ENCODE measurements at places on chromosomes 6 and 20.

DNA sequence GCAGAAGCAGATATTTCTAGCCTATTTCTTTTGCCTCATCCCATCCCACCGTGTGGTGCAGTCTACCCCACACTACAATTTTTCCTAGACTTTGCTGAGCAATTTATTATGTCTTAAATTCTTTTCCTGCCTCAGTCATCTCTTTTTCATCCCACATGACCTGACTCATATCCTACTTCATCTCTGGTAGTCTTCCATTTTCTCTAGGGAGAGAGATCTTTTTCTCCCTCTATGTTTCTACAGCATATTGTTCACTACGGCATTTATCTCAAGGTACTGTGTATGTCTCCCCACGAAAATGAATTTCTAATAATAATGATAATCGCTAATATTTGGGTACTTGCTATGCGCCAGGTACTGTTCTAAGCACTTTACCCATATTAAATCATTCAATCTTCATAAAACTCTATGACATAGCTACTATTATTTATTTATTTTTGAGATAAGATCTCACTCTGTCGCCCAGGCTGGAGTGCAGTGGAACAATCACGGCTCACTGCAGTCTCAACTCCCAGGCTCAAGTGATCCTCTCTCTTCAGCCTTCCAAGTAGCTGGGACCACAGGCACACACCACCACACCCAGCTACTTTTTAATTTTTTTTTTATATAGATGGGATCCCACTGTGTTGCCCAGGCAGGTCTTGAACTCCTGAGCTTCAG, 15.6 kb downstream of the PDSS2 start:
- no peak for DNase-seq

DNA sequence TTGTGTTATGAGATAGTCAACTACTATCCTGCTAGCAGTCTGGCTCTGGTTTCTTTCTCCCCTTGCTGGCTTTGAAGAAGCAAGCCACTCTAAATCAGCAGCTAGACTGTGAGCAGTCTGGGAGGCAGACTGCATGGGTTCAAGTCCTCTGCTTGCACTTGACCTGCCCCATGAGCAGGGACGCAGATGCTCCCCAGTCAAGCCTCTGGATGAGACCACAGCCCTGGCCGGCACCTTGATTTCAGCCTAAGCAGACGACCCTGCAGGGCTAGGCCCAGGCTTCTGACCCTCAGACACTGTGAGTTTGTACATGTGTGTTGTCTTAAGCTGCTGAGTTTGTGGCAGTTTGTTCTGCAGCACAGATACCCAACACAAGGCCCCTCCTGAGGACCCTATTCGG, 105.8 kb downstream of the SULF2 start:
- no peak for DNase-seq

DNA sequence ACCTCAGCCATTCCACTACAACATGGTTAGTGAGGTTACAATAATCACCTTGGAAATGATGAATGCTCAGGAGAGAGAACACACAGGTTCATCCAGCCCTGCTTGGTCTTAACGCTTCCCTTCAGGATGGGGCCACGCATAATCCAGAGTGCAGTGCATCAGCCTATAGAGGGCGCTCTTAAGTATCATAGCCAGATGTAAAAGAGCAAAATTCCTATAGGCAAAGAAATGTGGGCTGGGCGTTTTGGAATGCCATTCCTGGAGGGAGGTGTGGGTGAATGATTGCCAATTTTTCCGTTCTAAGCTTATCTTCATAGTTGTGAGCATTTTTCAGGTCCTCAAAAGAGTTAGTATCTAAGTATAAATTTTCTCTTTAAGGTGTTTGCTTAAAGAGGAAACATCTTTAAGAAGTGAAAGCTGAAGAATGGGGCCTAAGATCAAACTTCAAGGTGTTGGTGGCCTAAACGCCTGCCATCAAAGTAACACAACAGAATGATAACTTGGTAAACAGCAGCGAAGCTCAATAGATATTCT, 1.8 kb downstream of the RIPOR2 start:
- no peak for DNase-seq

DNA sequence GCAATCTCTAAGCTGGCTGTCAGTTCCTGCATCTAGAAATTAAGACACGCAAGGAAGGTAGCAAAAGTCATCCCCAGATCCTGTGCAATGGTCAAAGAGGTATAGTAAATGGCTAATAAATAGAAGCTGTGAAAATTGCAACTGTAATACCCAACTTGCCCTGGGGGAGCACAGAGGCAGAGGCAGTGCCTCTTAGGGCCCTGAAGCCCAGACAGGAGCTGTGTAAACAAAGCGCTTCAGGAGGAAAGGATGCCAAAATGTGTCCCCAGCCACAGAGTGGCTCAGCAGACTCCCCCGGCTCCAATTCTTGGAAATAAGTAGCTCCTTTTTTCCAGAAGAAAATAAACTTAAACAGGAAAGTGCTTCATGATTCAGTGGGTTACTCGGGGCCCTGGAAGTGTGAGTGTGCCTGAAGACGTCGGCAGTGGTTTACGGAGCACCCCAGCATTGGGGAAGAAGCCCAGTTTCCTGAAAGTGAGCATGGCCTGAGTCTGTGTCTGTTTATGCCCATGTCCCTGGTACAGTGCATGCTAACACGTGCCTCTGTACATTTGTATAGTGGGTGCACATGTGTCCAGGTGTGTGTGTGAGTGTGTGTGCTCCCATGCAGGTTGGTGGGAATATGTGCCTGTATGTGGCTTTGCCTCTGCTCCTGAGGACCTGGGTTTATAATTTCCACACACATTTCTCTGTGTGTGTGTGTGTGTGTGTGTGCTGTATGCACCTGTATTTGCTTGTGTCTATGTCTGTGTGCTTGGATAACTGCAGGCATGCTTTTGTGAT, 246.7 kb downstream of the MAFB start:
- no peak for DNase-seq

GRCh38 chr6:53070806-53071205, 5.6 kb downstream of the FBXO9 start:
- no peak for DNase-seq

DNA sequence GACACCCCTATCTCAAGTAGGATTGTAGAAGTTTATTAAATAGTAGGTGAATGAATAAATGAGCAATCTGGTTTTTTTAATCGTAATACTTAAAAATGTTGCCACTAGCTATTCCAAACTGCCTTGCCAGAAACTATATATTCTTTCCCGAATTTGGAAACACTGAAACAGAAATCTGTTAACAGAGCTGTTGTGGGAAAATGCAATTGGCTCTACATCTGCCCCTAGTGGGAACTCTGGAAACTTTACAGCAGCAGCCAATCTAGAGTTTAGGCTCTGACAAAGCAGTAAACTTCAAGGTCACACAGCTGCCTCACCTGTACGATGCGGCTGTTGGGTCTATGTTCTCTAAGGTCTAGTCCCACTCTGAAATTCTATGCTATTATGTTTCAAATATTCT, 41.7 kb downstream of the SYNE1 start:
- no peak for DNase-seq

DNA sequence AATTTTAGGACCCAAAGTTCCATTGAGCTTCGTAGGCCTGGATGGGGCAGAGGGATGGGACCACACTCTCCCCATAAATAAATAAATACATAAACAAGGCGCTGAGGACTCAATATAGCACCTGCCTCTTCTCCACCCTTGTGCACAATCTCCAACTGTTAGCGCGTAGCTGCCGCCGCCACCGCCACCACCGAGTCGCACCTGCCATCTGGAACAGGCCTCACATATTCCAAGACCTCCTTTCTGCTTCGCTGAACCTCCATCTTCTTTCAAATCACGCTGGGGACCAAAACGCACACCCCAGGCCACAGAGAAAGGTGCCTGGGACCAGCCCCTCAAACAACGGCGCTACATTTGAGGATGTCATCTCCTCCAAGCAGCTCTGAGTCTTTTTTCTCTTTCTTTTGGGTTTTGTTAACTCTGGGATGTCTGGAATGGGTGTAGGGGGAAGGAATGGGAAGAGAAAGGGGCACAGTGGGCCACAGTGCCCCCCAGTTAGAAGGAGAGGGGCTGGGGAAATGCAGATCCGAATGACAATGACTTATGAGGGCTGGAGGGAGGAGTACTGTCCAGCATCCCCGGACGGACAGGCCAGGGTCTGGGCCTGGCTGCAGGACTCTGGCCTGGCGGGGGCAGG, 49.7 kb downstream of the NOL4L start:
- DNase-seq, result no peak

DNA sequence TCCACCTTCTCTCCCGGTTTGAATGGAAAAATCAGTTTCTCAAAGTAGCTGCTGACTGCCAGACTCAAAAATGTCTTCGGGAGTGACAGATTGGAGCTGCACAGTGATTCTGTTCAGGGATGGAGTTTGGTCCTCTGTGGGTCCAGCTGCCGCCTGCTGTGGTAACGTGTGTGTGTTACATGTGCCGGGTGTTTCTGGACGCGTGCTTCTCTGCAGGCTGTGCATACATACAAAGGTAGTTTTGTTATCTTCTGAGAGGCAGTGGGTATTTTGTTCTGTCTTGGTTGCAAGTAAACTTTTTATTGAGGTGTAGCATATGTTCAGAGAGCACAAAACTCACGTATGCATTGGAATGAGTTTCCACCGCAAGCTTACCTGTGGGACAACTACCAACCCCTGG, 41.3 kb upstream of the NAA20 start:
- no peak for DNase-seq

- no peak for DNase-seq
These were observed 338.0 kb upstream of the PTCHD4 start for GRCh38 chr6:48449002-48449401.

DNA sequence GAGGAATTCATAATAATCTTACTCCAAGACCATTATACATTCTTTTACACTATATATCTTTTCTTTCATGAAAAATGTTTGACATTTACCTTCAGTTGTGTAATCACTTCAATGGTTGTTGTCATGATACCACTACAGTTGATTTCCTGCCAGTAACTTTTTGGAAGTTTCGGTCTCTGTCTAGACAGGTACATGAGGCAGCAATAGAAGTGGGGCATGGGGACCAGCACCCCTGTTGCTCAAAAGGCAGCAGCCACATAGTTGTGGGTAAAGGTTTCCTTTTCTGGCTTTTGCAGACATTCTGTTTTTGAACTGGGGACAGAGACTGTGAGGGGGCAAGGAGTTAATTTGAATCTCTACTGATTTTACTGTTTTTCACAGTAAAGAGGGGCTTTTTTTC, 14.1 kb downstream of the SAMD5 start:
- DNase-seq, result no peak

Data from activated CD4-positive, alpha-beta T cell treated with anti-CD3 and anti-CD28 coated beads for 1 hour (primary cell).